ENCODE measurements at places on chromosomes 7 and 10.

DNA sequence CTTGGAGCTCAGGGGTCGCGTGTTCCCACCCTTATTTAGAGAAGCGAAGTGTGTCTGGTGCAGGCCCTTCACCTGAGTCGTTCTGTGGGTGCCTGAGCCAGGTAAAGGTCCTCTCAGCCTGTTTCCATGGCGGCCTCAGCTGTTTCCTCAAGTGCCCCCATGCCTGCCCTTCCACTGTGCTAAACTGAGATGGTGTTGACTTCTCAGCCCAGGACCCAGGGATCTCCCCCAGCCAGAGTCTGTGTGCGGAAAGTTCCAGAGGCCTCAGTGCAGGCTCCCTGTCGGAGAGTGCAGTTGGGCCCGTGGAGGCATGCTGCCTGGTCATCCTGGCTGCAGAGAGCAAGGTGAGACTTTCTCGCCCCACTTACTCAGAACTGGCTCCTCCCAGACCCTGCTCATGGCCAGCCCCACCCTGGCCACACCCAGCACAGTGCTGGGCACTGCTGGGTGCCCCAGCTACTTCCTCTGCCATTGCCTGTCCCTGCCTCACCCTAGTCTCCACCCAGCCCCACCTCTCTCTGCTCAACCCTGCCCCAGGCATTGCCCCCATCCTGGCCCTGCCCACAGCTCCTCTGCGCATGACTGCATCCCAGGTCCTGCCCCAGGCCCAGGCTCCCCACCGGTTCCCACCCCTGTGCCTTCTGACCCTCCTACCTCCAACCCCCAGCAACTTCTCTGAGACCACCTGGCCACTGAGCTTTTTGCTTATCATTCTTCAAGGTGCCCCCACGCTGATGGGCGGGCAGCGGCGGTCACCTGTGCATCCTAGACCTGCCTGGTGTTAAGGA, 20.3 kb downstream of the NACAD start:
- no peak for DNase-seq

DNA sequence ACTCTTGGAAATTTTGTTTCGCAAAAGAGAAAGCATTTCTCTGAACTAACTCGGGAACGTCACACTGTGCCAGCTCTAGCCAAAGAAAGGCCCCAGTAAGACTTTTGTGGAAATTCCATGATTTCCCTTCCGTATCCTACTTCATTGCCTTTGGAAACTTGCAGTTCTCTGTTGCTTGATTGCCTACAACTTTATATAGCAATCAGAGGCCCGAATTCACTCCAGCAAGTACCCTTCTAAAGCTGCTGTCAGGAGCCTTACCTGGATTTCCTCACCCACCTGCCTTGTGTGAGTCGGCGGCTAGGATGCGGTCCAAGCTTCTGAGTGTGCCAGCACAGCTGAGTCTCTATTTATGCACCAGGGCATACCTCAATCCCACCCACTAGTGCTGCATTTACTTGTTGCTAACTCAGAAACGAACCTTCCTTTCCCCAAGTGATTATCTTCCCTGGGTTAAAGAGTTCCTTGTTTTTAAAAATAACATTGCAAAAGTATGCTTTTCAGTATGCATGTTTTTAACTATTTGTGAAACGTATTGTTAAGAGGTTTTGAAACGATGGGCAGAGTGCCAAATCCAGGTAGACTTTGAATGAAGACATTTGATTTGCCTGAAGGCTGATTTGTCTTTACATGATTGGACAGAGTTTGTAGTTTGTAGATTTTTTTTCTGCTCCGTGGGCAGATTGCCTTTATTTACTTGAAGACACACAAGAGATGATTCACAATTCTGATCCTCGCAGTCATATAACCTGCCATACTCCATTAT, at the start of gene AGR2:
AGR2 (minus strand) TSS at position 326 of the 766 bp plus-strand sequence. CDS start 3,203 bp downstream, outside the sequence.
- no peak for DNase-seq

DNA sequence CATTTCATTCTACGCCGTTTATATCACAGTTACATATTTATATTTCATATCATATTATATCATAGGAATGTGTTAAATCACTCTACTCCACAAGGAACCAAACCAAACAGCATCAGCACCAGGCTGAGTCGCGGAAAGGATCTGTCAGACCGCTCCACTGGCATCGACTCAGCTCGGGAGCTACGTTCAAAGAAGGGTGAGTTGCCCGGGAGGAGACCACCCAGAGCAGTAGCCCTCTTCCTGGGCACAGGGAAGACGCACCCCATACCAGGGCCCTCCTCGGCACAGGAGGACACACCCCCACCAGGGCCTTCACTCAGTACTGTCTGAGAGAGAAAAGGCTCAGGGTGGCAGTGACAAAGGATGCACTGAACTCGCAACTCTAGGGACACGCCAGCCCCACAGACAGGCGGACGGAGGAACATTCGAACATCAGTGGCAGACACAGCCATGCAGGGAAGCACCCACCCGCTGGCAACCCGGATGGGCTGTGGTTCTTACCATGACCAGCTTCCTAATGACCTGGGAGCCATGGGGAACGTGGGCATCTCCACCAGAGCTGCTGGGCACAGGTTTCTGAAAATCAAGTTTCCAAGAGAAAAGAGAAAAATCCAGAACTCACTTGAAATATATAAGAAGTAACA, 28.7 kb downstream of the PITRM1 start:
- no peak for DNase-seq

DNA sequence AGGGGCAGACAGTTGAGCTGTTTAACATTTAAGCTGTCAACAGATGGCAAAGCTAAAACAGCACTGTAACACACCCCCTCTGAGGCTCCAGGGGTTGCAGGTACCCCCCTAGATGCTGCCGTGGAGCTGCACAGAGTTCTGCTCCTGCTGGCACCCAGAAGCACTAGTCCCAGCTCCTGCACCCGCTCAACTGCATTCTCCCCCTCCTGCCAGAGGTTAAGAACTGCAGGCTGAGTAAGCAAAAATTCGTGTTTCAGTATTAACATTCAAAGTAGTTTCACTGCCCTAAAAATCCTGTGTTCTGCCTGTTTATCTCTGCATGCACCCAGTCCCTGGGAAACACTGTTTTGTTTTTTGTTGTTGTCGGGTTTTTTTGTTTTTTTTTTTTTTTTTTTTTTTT, 790.8 kb upstream of the KCND2 start:
- no peak for DNase-seq

DNA sequence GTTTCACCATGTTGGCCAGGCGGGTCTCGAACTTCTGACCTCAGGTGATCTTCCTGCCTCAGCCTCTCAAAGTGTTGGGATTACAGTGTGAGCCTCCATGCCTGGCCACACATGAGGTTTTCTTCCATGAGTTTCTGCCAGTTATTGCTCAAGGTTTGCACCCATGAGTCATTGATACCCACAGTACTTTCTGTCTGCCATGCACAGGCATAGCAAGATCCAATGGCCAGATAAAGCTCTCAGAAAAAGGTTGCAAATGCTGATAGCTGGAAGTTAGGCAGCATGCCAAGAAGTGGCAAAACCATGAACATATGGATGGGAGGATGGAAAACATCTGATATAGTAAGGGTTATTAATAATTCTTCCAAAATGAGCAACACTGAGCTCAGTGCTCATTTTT, 298.7 kb upstream of the NRG3 start:
- no peak for DNase-seq

DNA sequence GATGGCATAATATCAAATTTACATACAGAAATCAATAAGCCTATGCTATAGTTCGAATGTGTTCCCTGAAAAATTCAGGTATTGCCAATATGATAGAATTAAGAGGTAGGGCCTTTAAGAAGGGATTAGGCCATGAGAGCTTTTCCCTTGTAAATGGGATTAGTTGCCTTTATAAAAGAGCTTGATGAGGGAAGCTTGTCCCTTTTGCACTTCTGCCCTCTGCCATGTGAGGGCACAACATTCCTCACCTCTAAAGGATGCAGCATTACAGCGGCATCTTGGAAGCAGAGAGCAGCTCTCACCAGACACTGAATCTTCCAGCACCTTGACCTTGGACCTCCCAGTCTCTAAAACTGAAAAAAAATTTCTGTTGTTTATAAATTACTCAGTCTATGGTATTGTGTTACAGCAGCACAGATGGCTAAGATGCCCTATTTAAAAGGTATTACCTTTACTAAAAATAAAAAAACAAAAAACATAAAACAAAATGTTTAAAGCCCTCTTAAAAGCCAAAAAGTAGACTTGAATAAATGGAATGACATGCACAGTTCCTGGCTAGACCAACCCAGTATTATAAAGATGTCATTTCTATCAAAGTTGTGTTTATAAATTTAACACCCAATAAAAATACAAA, 909.6 kb downstream of the REEP3 start:
- DNase-seq, result no peak

- no peak for DNase-seq
Measured at GRCh38 chr7:51545131-51545530, 228.5 kb upstream of the COBL start.

DNA sequence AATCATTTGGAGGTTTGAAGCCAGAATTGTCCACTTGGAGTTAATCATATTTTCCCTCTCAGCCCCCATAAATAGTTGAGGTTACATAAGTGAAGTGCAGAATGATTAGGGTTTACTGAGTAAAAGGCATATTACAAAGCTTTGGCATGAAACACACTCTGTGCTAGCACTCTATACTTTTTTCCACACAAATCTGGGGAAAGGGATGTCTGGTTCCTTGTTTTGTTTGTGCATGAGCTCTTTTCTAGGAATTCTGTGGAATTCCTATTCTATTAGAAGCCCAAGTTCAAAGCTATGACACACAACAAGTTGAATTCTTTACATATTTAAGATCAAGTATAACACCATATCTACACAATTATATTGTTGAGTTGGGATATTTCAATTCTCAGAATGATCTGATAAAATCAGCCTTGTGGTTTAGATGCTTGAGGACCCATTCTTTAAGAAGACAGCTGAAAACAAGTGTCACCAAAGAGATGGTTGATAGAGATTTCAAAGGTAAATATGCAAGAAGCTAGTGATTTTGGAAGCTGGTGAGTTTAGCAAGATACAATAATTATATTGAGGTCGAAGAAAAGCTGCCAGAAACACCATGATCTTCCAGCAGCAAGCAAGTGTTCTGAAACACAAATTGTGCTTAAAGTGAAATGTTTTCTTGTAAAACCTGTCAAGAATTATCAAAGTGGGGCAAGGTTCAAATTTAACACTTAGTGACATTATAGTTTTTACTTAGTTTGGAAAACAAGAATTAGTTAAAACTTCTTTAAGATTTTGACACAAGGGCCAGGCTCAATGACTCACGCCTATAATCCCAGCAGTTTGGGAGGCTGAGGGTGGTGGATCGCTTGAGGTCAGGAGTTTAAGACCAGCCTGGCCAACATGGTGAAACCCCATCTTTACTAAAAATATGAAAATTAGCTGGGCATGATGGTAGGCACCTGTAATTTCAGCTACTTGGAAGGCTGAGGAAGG, 122.6 kb downstream of the INHBA start:
- DNase-seq, result no peak

GRCh38 chr10:91799612-91799975, 1.4 kb downstream of the TNKS2 start:
- no peak for DNase-seq

DNA sequence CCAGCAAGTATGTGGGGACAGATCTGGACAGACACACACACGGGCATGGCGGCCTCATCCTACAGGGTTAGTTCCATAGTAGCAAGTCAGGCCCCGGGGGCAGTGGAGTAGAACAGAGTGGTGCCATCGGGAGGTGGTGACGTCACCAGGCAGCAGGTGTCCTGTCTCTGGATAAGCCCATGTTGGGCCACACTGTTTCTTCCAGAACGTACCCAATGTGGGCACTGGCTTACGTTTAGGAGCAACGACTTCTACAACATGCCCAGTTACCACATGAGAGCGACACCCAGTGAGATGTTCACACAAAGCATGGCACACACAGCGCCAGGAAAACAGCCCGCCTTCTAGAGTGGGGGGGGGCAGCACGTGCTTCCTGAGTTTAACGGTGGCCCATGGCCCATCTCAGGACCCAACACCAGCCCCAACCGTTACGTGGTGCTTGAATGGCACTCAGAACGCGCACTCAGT, 67.8 kb downstream of the CTBP2 start:
- no peak for DNase-seq

DNA sequence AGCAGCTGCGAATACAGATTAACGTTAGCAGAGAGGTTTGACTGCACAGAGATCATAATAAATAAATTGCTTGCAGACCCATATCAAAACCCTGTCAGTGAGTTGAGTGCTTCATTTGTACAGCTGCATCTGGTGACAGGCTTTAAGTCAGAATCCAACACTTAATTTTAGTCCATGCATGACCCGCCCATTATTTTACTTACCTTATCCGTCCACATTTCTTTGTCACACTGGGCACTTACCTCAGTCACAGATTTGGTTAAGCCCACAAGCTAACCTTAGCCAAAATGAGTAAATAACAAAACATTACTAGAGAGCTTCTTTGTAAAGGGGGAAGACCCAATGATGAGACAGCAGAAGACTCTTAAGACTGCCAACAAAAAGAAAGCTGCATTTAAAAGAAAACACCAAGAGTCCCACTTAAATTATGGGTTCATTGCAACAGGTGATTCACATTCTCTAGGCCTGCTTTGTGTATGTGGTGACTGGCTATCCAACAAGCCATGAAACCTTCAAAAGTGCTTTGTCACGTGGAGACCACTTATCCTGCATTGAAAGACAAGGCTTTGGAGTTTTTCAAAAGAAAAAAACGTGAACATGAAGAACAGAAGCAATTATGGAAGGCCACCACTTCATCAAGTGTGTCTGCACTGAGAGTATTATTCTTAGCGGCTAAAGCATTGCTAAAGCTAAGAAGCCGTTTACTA, 32.2 kb downstream of the PHTF2 start:
- no peak for DNase-seq

GRCh38 chr10:35778306-35778705, 136.2 kb upstream of the FZD8 start:
- no peak for DNase-seq

DNA sequence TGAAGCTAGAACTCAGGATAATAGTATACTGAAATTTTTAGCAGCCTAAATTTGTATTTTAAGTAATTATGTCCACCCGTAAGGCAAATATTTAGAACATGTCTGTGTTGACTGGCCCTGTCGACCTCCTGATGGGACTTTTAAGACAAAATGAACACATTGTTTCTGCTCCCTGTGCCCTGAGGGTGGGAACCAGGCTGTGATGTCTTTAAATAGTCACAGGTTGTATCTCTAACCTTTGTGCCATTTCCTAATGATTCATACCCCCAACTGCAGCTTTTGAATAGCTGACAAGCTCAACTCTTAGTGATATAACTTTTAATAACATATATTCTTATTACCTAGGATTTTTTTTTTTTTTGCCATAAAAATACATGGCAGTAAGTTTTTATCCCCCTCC, 494.9 kb upstream of the AKR1E2 start:
- DNase-seq, result no peak

All from activated gamma-delta T cell (primary cell).